Testis (tissue), 5 donors: ENCODE measurements at places on chromosomes 13 and 19. TPM values are rescaled to one million over a fixed set of nuclear protein-coding genes. Genes with fewer than 3 reads are reported as not detected.

ZC3H4 gene
- 25.4 TPM for polyA plus RNA-seq

CYP2S1 gene
- 1.6 TPM for polyA plus RNA-seq

CYP4F12 gene
- polyA plus RNA-seq: 1.2 TPM

ZNF729 gene
- polyA plus RNA-seq: 1.0 TPM

DUXA gene
- not detected for polyA plus RNA-seq

DCT gene
- polyA plus RNA-seq: 2.1 TPM

CLDN10 gene
- polyA plus RNA-seq: 3.3 TPM

LRRC25 gene
- 3.4 TPM for polyA plus RNA-seq

GRCh38 chr13:24220086-24220703, 59.7 kb downstream of the SPATA13 start:
- DNase-seq: peak; percentile 81

GRCh38 chr13:57345526-57345925, 178.5 kb downstream of the PRR20E start:
- no peak for DNase-seq

DNA sequence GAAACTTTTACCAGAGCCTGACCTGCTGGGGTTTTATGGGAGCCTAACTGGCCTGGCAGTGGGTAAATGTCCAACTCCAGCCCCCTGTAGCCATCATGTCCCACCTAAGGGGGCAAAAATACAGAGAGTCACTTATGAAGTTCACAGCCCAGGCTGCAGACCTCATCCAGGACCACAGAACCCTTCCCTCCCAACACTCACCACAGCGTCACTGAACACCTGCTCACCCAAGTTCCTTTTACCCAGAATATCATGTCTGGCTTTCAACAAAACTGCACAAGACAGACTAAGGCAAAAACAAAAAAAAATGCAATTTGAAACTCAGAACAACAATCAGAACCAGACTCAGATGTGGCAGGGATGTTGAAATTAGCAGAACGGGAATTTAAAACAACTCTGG, 6.4 kb downstream of the CEACAM3 start:
- no peak for DNase-seq

- no peak for DNase-seq
These were observed 9.5 kb downstream of the MYO16 start for GRCh38 chr13:108638901-108639300.

DNA sequence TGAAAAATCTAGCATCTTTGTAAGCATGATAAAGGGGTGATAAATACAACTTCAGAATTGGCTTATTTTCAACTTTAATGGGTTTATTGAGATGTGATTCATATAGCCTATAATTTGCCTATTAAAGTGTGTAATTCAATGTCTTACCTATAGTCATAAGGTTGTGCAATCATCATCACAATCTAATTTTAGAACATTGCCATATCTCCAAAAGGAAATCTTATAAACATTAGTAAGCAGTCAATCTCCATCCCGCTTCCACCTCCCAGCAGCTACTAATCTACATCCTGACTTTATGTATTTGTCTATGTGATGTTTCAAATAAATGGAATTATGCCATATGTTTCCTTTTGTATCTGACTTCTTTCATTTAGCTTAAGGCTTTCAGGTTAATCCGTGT, 145.2 kb upstream of the KLHL1 start:
- DNase-seq: no peak

DNA sequence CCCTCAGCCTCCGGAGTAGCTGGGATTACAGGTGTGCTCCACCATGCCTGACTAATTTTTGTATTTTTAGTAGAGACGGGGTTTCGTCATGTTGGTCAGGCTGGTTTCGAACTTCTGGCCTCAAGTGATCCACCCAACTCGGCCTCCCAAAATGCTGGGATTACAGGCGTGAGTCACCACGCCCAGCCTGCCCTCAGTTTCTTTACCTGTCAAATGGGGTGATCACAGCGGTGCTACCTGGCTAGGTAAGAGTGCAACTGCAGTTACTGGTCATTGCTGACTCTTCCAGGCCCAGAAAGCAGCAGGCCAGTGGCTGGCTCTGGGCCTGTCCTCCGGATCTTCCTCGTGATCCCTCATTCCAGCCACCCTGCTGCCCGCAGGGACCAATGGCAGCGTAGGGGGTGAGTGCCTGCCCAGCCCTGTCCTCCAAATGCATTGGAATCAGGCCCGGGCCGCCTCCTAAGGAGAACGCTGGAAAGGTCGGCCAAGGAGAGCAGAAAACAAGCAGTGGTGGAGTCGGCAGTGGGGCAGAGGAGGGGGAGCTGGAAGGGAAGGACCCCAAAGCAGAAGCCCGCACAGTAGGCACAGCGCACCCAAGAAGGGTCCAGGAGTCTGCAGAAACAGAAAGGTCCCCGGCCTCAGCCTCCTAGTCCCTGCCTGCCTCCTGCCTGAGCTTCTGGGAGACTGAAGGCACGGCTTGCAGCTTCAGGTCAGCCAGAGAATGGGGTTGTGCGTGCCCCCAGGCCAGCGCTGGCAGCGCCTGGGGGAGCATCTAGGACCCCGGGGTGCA, 1.8 kb upstream of the SLC27A1 start:
- DNase-seq: peak; percentile 78

- peak; percentile 74 for DNase-seq
These were observed 4.9 kb downstream of the MBNL2 start for GRCh38 chr13:97226788-97227627.

DNA sequence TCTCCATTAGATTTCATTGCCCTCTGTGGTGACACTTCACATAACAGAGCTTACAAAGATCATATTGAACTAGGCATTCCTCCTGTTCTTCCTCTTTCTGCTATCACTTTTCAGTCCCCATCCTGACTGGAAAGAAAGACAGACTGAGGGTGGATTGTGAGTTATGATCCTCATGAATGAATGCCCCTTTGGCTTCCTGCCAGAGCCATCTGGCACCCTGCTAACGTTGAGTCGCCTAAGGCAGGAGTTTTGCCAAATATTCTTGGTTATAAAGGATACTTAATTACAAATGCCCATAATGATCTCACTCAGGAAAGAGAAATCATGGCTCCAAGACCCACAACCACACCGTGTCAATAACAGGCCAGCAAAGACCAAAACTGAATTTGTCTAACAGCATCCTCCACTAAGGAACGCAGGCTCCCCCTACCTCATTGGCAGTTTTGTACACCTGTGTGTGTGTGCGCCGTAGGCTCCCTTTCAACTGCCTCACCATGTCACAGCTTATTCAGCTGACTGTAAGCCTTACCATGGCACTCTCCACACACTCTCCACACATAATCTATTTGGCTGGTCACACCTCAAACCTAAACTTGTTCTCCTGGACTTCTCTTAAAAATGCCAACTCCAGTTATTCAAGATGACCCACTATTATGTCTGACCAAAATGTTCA, 15.5 kb downstream of the ZNF211 start:
- DNase-seq: peak; percentile 55

GRCh38 chr19:54923276-54923675, 17.3 kb downstream of the NCR1 start:
- no peak for DNase-seq

- no peak for DNase-seq
These were observed 39.2 kb downstream of the CAB39L start for GRCh38 chr13:49404703-49405020.

- peak; percentile 75 for DNase-seq
These were observed 958 bp downstream of the JUND start for GRCh38 chr19:18280247-18281081.

- no peak for DNase-seq
These were observed 25.3 kb upstream of the DOCK9 start for GRCh38 chr13:99003186-99003585.

- no peak for DNase-seq
These were observed 65.6 kb upstream of the F7 start for GRCh38 chr13:113040031-113040430.

- no peak for DNase-seq
These were observed 81.0 kb downstream of the NUFIP1 start for GRCh38 chr13:44908266-44908665.

- peak; percentile 90 for DNase-seq
These were observed 16.4 kb downstream of the SULT2B1 start for GRCh38 chr19:48568345-48568886.

- DNase-seq: no peak
These were observed 57.0 kb downstream of the SLC10A2 start for GRCh38 chr13:103009051-103009840.

- DNase-seq: peak; percentile 22
These were observed 12.6 kb downstream of the LRRC4B start for GRCh38 chr19:50555450-50556281.

GRCh38 chr13:48125794-48126228, 30.9 kb upstream of the MED4 start:
- DNase-seq: peak; percentile 73

- no peak for DNase-seq
These were observed 106.4 kb downstream of the FGF14 start for GRCh38 chr13:102295316-102296048.

DNA sequence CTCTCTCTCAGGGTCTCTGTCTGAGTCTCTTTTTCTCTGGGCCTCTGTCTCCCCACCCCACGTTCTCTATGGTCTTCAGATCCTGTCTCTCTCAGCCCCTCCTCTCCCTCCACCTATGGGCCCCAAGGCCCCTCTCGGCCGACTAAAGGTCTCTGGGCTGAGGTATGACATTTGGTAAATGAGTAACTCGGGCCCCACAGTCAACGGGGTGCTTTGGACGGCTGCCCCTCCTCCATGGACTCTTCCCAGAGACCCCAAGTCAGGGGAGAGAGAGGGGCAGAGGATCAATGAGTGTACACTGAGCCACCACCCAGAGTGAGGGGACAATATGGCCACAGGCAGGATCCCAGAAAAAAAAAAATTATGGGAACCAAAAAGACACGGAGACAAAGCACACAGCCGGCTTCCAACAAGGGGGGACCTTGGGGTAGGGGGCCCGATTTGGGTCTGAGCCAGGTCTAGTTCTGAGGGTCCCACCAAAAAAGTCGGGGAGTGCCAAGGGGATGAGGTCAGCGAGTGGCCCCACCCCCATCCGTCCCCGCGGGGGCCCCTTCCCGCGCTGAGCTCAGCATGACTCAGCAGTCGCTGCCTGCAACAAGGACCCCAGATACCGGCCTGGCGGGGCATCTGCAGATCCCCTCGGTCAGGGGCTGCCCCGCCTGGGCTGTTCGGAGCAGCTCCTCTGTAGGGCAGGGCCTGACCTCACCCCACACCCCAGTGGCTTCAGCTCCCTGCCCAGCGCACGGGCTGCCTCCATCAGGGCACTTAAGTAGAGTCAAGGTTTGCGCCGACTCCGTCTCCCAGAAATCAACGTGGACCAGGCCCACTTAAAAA, 1.5 kb upstream of the FTL start:
- DNase-seq: peak; percentile 76

DNA sequence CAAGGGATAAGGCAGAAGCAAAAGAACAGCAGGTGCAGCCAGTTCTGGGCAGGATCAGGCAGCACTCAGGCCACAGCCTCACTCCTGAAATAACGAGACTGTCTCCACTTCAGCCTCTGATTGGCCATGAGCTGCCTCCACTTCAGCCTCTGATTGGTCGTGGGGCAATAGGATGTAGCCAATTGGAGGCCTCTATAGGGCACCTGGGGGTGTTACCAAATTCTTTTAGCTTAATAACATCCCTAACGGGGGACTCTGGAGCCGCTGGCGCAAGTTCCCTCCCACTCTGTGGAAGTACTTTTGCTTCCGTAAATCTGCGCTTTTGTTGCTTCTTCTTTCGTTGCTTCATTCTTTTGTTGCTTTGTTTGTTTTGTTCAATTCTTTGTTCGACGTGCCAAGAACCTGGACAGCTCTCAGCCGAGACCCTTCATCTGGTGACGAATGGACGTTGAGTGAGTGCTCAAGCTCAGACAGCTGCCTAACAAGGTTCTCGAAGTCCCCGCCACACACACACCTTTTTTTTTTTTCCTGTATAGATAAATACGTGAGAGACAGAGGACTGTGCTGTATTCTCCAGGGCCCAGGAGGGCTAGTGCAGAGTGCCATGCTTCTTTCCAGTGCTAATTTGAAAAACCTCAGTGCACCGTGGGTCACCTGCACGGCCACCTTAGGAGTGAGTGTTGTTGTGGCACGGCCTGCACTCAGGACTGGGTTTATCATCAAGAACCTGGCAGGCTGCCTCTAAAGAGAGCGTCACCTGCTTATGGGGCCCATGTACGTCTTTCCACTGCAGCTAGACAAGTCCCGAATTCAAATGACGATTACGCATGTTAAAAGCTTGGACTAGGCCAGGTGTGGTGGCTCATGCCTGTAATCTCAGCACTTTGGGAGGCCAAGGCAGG, 32.0 kb upstream of the TUBGCP3 start:
- peak; percentile 48 for DNase-seq

DNA sequence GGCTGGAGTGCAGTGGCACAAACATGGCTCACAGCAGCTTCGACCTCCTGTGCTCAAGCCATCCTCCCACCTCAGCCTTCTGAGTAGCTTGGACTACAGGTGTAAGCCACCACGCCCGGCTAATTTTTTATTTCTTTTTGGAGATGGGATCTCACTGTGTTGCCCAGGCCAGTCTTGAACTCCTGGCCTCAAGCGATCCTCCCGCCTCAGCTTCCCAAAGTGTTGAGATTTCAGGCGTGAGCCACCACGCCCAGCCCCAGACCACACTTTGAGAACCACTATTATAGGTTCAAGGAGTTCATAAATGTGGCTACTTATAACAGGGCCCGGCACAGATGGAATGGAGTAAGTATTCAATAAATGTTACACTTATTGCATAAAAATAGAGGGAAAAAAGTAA, 3.3 kb upstream of the SCN1B start:
- DNase-seq: no peak
